ENCODE measurements at places on chromosomes 13 and 19.

DNA sequence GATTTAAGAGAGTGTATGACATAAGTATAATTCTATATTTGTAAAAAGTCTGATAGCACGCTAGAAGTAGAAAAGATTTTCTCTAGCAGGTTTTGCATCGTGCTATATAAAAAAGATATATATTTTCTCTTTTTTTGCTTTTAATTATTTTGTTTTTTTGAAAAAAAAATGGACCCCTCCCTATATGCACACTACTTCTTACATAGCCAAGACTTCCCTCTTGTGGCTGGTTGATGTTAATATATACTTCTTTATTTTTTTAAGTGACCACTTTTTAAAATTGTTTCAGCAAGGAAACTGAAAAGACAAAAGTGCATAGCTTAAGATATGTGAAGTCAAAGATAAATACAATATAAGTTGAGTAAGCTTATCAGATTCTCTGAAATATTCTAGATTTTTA, 1202.8 kb downstream of the DIAPH3 start:
- DNase-seq = no peak

- no peak for DNase-seq
Observed at GRCh38 chr19:17977021-17977420, 10.1 kb downstream of the KCNN1 start.

DNA sequence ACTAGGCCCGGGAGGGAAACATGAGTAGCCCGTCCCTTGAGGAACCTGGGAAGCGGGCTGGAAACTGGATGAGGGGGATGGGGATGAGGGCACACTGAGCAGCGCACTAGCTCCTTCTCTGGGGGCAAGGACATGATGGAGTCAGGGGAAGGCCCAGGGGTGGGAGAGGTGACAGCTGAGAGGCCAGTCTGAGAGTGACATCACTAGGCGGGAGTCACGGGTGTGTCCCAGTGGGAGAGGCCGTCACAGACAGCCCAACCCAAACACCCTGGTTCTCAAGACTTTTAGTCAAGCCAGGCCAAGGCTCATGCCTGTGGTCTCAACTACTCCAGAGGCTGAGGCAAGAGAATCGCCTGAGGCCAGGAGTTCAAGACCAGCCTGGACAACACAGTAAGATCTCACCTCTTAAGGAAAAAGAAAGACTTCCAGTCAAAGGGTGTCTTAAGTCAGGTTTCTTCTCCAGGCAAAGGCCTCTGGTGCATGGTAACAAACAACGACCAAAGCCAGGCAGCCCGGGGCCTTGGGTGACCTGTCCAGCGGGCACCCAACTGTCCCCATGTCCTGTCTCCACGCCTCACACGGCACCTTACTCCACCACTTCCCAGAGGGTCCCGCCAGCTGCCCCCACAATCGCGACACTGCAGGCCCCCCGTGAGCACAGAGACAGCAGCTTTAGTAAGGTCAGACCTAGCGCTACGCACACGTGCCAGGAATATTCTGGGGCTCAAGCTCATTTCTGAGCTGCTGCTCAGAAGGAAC, 25.5 kb upstream of the TIMM44 start:
- no peak for DNase-seq

DNA sequence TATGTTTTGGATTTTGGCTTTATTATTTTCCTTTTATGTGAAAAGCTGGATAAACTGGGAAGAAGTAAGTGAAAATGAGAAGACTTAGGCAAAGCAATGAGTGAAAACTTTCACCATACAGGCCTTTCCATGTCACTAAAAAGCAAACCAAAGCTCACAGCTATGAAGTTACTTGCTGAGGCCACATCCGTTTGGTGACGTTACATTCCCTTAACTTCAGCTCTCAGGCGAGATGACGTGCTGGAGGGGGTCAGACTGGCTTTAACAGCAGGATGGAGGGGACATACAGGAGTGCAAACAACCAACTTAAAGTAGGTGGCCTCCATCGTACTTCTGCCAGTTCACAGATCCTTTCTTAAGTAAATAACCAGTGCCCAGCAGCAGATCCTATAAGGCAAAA, 522.3 kb downstream of the MYO16 start:
- DNase-seq = no peak

- no peak for DNase-seq
Observed at GRCh38 chr13:21894703-21895699, 224.1 kb downstream of the FGF9 start.

GRCh38 chr19:46460981-46461380, 10.4 kb downstream of the PNMA8A start:
- DNase-seq = no peak

- DNase-seq = no peak
Observed at GRCh38 chr13:99003851-99004471, 26.1 kb upstream of the DOCK9 start.
